ENCODE measurements at places on chromosomes 3 and 15.

- no peak for DNase-seq
These were observed 84.8 kb downstream of the DCLK3 start for GRCh38 chr3:36679384-36680200.

GRCh38 chr3:30696403-30696819 is 90.0 kb downstream of the TGFBR2 start:
- no peak for DNase-seq

DNA sequence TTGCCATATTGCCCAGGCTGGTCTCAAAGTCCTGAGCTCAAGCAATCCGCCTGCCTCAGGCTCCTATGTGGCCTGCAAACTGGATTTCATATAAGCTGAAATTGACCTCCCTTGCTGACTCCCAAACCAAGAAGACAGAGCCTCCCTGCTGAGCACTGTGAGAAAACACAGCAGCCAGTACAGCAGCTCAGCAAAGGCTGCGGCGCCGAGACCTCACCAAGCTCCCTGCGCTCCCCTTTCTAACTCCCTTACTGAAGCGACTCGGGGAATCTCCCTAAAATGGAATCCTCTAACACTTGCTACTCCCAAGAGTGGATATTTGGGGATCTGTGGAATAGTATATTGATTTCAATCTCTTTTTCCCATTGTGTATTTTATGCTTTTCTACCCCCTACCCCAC is 34.6 kb downstream of the MUC20 start:
- no peak for DNase-seq

- DNase-seq: peak; percentile 82
These were observed at the start of gene DHX36 for GRCh38 chr3:154323891-154324738. TSS of gene DHX36 (minus strand) at chr3:154324487. CDS start at chr3:154324416, 71 bp downstream.

DNA sequence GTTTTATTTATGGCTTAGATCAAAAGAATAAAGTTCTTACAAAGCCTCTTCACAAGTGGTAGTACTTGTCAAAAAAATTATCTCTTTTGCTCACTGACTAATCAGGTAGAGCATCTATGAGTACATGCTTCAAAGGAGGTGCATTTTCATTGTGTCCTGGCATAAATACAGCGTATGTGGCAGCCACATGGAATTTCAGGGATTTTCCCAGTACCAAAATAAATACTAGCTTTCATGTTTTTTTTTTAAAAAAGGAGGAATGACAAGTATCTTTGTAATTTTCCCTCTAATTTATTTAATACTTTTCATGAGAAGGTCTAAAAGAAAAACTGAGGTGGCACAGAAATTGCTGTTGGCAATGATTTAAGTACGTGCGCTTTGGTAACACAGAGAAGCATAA is 597.8 kb upstream of the ALCAM start:
- DNase-seq: no peak

GRCh38 chr3:27671101-27671500 is 51.0 kb downstream of the EOMES start:
- DNase-seq: no peak

DNA sequence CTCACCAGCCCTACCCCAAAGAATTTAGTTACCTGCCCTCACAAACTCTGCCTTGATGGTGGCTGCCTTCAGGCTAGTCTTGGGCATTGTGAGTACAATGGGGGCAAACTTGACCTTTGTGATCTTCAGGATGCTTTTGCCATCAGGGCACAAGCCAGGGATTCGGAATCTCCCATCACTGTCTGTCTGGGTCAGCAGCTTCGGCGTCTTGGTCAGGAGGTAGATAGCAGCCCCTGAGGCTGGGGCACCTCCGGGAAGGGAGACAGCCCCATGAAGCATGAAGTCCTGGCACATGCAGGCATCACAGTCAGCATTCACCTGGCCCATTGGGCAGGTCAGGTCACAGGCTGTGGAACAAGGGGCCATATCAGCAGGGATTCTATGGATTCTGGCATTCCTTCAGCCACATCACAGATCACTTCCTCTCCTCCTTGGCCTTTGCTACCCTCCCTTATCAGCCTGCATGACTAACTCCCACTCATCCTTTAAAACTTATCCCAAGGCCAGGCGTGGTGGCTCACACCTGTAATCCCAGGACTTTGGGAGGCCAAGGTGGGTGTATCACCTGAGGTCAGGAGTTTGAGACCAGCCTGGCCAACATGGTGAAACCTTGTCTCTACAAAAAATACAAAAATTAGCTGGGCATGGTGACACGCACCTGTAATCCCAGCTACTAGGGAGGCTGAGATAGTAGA is 6.9 kb downstream of the CILP start:
- no peak for DNase-seq

- no peak for DNase-seq
These were observed 78.0 kb upstream of the PXYLP1 start for GRCh38 chr3:141153679-141153966.

- peak; percentile 21 for DNase-seq
These were observed 6.6 kb downstream of the RBP1 start for GRCh38 chr3:139532976-139533375.

DNA sequence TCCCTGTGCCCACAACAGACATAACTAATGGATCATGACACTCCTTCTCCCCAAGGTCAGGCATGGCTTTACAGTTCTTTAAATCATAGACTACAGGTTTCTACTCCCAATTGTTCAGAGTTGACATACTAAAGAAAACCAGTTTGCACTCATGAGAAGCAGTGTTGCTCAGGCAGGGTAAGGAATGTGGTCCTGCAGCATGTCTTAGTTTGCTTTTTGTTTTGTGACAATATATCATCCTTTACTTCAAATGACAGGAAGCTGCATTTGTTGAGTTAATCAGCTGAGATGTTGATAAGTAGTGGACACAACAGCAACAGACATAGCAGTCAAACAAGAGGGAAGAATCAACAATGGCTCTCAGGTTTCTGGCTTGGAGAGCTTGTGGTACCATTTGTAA is 267.5 kb downstream of the SLCO3A1 start:
- DNase-seq: no peak

GRCh38 chr15:70358011-70358819 is 260.5 kb upstream of the TLE3 start:
- no peak for DNase-seq

Measured in occipital lobe (tissue), 3 donors.